ENCODE measurements at places on chromosomes 1 and 21.

GRCh38 chr1:245825128-245825901 is 670.5 kb downstream of the KIF26B start:
- no peak for DNase-seq

DNA sequence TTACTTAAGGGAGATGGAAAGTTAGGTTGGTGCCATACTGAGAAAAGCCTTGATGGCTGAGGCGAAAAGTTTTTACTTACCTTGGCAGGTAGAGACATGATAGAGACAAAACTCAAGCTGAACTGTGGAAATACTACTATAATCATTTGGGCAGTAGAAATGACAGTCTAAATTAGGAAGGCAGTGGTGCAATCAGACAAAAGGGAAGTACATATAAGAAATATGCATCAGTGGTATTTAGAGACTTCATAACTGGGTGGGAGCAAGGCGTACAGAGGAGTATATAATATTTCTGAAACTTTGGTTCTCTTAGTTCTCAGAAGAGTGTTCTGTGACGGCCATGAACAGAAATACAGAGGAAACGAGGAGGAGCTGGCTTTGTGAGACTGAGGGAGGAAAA is 2.4 kb upstream of the CEP350 start:
- DNase-seq = no peak

- peak; percentile 43 for DNase-seq
Observed at GRCh38 chr1:156813750-156814570, 2.7 kb downstream of the SH2D2A start.

DNA sequence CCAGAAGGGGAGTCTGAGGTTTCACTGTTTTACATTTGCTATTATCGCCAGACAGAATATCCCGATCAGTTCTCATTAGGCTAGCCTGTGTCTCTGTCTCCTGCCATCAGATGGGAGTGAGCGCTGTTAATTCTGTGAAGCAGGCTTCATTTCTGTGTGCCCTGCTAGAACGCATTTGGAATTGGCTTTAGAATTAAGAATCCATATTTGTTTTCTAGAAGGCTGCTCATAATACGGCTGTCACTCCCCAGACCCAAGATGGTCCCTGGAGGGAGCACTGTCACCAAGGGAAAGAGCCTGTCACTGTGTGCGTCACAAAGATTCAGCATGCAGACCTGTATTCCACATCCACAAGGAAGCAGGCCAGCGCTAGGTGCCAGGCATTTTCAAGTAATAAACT is 49.2 kb downstream of the CASQ2 start:
- no peak for DNase-seq

DNA sequence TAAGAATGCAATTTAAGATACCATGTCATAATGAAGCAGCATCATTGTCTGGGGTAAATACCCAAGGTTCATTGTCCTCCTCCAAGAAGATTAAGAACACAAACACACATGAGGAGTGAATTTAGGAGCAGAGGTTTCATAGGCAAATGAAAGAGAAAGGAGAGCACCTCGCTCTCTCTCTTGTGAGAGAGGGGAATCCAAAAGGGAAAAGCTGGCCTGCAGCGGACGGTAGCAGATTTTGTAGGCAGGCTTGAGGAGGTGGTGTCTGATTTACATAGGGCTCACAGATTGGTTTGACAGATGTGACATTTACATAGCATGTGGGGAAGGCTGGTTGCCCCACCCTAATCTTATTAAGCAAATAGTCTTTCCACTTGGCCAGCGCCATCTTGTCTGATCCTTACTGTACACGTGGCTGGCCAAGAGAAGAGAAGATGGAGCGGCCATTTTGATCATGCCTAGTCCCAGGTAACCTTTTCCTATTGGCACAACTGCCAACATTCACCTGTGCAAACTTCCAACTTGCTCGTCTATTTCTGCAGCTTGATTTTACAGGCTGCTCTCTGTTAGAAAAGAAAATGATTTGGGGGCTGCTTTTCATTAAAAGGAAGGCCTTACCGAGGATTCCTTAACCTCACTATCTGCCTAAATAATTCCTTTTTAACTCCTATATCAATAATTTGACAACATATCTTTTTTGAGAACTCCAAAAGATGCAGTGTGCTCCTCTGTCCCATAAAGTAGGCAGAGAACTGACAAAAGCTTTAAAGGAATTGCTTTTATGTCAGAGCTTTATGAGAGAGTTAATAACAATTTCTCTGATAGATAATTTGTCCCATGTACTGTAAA is 16.0 kb upstream of the LRRC7 start:
- DNase-seq = no peak

DNA sequence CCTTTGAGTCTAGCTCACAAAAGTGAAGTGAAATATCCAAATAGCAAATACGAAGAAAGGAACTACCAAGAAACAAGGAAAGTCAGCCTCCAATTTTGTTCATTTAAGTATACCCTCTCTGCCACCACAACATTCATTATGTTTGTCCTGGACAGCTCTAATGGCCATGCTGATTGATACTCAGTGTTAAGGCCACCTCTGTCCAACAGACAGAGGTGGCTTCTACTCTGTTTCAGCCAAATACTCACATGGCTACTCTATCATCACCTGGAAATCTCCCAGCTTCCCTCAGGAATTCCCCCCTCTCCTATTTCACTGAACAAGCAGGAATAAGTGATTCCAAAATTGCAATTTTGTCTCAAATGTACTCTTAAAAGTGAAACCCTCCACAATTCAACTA is 10.7 kb downstream of the APP start:
- DNase-seq = no peak

- no peak for DNase-seq
Observed at GRCh38 chr1:54854381-54855020, 32.5 kb downstream of the DHCR24 start.

GRCh38 chr1:214155987-214156625 is 124.9 kb upstream of the SMYD2 start:
- DNase-seq = no peak
